ENCODE measurements at places on chromosomes 16 and 17. TPM values are rescaled to one million over a fixed set of nuclear protein-coding genes. Genes with fewer than 3 reads are reported as not detected.
A peak's percentile ranks its signal among the peaks of the same experiment; 100 is the strongest.

The PRCD gene
- total RNA-seq, result 1.1 TPM

The ACBD4 gene
- 20.1 TPM for total RNA-seq

GRCh38 chr17:63644846-63645245, 22.6 kb downstream of the MAP3K3 start:
- DNase-seq, result no peak
- no peaks in the 10 kb centered on the region for H3K36me3 ChIP-seq
- H3K4me1 ChIP-seq, result peaks cover 12% of the 10 kb centered on the region
- H3K27me3 ChIP-seq, result no peaks in the 10 kb centered on the region

GRCh38 chr17:2089021-2089422, 34.1 kb downstream of the HIC1 start:
- peak overlapping the region; percentile 86 for H3K4me3 ChIP-seq
- peak overlapping the region; percentile 69 for H3K27ac ChIP-seq
- peaks cover 74% of the 10 kb centered on the region for H3K4me1 ChIP-seq
- peaks cover 8% of the 10 kb centered on the region for H3K36me3 ChIP-seq
- H3K27me3 ChIP-seq, result no peaks in the 10 kb centered on the region
- no peak for DNase-seq

The GNG13 gene
- total RNA-seq, result not detected

DNA sequence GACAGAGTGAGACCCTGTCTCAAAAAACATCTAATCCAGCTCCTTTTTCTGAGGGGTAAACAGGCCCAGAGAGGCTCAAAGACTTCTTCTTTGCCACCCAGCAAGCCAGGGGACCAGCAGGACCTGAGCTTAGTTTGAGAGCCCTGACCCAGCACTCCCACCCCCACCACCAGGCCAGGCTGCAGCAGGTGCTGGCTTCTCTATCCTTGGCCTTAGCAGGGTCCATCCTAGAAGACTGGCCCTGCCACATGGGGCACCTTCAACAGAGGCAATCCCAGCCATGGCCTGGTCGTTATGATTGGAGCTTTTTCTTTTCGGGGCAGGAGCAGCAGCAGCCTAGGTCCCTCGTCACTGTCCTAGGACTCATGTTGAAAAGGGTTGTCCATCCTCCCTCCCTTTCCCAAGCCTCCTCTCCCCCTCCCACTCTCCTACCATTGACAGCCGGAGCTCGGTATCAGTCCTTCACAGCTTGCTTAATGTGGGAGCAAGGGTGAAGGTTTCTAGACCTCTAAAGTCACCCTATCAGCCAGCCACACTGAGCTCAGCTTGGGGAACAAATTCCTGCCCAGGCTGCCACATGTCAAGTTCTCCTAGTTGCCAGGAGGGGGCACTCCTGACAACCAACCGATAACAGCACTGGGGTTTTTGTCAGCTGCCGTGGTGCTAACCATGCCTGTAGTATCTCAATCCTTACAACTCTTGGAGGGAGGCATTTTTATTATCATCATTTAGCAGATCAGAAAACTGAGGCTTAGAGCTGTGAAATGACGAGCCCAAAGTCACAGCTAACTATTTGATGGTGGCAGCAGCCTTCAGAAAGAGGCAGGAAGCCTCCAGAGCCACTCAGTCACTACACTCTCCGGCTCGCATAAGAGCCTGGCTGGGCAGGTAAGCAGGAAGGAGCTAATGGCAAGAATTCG, 11.2 kb downstream of the MRPL27 start:
- H3K4me1 ChIP-seq, result peaks cover 10% of the 10 kb centered on the region
- H3K27ac ChIP-seq, result peak overlapping the region; percentile 13
- H3K36me3 ChIP-seq, result no peaks in the 10 kb centered on the region
- H3K27me3 ChIP-seq, result no peaks in the 10 kb centered on the region

The KRT33A gene
- not detected for total RNA-seq

- no peak overlapping the region for H3K4me3 ChIP-seq
- no peaks in the 10 kb centered on the region for H3K36me3 ChIP-seq
- no peaks in the 10 kb centered on the region for H3K4me1 ChIP-seq
- peak; percentile 17 for DNase-seq
- H3K27ac ChIP-seq, result no peak overlapping the region
Measured at GRCh38 chr16:25707982-25708583, 16.3 kb downstream of the HS3ST4 start.

DNA sequence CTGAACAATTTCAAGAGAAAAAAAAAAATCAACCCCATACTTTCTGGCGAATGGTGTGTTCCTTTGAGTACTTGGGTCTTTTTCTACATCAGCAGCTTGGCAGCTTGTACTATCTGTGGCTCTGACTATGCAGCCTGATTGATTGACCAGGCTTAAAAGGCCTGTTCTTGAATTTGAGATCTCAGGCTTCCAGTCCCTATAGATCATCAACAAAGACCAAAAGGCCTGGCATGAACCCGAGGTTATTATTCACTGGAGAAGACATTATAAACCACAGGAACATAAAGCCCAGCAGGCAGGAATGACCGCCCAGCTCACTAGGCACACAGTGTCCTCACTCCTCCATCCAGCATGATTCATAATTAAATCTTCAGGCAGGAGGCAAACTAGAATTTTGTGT, 32.1 kb upstream of the CDH3 start:
- H3K36me3 ChIP-seq, result peaks cover 3% of the 10 kb centered on the region
- H3K27me3 ChIP-seq, result no peaks in the 10 kb centered on the region
- no peak for DNase-seq
- H3K27ac ChIP-seq, result no peak overlapping the region
- H3K4me1 ChIP-seq, result no peaks in the 10 kb centered on the region

The ITGAX gene
- total RNA-seq, result 146 TPM

DNA sequence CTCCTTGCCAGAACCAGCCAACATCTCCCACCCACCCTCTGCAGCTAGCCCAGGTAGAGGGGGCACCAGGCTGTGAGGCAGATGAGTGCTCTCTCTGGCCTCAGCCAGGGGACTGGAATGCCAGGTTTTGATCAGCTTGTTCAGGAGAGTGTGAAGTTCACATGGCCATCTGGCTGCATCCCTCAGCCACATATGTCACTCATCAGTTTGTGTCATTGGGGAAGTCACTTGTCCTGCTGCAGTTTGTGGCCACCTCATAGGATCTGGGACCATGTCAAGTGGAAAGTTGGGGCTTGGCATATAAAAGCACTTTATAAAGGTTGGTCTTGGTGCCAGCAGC, 147.6 kb downstream of the SOCS1 start:
- no peak overlapping the region for H3K4me3 ChIP-seq
- H3K27ac ChIP-seq, result no peak overlapping the region
- peaks cover 78% of the 10 kb centered on the region for H3K4me1 ChIP-seq
- DNase-seq, result no peak
- peaks cover 15% of the 10 kb centered on the region for H3K36me3 ChIP-seq

DNA sequence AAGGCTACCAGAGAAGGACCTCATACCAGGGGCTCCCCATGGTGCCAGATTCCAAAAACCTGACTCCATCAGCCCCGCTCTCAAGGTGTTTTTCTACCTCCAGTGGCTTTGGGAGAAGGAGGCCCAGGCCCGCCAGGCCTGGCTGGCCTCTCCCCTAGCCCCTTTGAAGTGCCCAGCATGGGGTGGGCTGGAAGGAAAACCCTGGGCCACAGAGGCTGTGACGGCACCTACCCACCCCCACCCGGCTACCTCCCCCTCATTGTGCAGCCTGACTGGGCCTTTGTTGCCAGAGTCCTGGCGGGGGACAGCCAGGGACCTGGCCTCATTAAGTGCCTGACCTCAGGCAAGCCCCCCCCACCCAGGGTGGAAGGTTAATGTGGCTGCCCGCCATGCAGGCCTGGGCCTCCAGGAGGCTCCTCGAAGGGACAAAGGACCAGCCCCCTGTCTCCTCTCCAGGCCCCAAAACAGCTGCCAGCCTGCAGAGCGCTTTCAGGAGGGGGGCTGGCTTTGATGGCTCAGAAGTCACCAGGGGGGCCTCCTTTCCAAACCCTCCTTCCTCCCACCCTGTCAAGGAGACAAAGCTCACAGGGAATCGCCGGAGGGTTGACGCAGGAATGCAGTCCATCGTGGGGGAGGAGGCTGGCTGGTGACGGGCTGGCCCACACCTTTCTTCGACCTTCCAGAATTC, 159.4 kb downstream of the ZNF423 start:
- no peaks in the 10 kb centered on the region for H3K36me3 ChIP-seq
- no peak overlapping the region for H3K4me3 ChIP-seq
- DNase-seq, result no peak
- no peak overlapping the region for H3K27ac ChIP-seq
- no peaks in the 10 kb centered on the region for H3K4me1 ChIP-seq
- peaks cover 16% of the 10 kb centered on the region for H3K27me3 ChIP-seq

The KCNAB3 gene
- 10.3 TPM for total RNA-seq

The GCGR gene
- not detected for total RNA-seq

- H3K4me3 ChIP-seq, result no peak overlapping the region
- no peaks in the 10 kb centered on the region for H3K4me1 ChIP-seq
- no peak overlapping the region for H3K27ac ChIP-seq
- peaks cover 22% of the 10 kb centered on the region for H3K27me3 ChIP-seq
Measured at GRCh38 chr16:20363191-20363590, 10.7 kb upstream of the UMOD start.

DNA sequence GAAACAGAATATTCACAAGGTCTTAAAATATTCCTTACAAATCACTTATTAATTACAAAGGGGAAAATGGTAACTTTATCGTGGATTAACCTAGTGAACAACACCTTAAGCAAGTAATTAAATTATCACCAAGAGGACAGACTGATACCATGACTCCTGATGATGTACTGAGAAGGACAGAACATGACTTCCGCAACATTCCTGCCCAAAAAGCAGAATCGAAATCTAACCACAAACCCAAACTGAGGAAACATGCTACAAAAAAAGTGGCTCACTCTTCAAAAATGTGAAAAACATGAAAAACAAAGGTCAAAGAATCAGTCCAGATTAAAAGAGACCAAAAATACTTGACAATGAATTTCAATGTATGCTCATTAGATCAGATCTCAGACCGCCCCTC, 151.5 kb downstream of the AATF start:
- no peak overlapping the region for H3K4me3 ChIP-seq
- no peak overlapping the region for H3K27ac ChIP-seq
- H3K27me3 ChIP-seq, result no peaks in the 10 kb centered on the region
- no peaks in the 10 kb centered on the region for H3K4me1 ChIP-seq

DNA sequence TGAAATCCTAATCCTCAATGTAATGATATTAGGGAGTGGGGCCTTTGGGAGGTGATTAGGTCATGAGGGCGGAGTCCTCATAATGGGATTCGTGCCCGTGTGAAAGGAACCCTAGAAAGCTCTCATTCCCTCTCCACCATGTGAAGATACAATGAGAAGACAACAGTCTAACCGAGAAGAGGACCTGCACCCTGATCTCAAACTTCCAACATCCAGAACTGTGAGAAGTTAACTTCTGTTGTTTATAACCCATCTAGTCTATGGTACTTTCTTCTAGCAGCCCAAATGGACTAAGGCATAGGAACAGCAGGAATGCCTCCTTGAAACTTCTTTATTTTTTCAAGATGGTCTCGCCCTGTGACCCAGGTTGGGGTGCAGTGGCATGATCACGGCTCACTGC, 24.7 kb downstream of the WSB1 start:
- peaks cover 5% of the 10 kb centered on the region for H3K36me3 ChIP-seq
- H3K4me3 ChIP-seq, result no peak overlapping the region
- DNase-seq, result no peak
- no peak overlapping the region for H3K27ac ChIP-seq

The NACA2 gene
- total RNA-seq, result not detected

- peaks cover 38% of the 10 kb centered on the region for H3K4me1 ChIP-seq
- H3K36me3 ChIP-seq, result no peaks in the 10 kb centered on the region
- no peak for DNase-seq
- H3K27ac ChIP-seq, result no peak overlapping the region
Measured at GRCh38 chr16:3161235-3162018, 26.6 kb upstream of the OR1F1 start.

- H3K36me3 ChIP-seq, result no peaks in the 10 kb centered on the region
- H3K4me3 ChIP-seq, result no peak overlapping the region
- peaks cover 8% of the 10 kb centered on the region for H3K4me1 ChIP-seq
- DNase-seq, result no peak
- no peak overlapping the region for H3K27ac ChIP-seq
Measured at GRCh38 chr16:364595-365491, 5.5 kb downstream of the MRPL28 start.

Measured in activated T-cell treated with anti-CD3 and anti-CD28 coated beads, Interleukin-2, amount 50 U/mL, for 72 hours (primary cell).